Hematopoietic multipotent progenitor cell (in vitro differentiated cells): ENCODE measurements at places on chromosomes 3 and 15. TPM values are rescaled to one million over a fixed set of nuclear protein-coding genes. Genes with fewer than 3 reads are reported as not detected.

Gene WDR72
- 12.7 TPM for total RNA-seq

Gene RTP3
- total RNA-seq = not detected

Gene RPN1
- total RNA-seq = 257 TPM

Gene TLR9
- under 0.01 TPM for total RNA-seq

Gene SUCNR1
- total RNA-seq = 1.6 TPM
